Stimulated activated naive B cell treated with anti-CD40 and anti-IgM and Interleukin-4, amounts not matched to agents 10 μg/mL and 1 μg/mL and 100 μg/mL, for 72 hours (primary cell): ENCODE measurements at places on chromosomes 5 and 9.

- DNase-seq = no peak
Observed at GRCh38 chr5:174335682-174336364, 290.3 kb downstream of the NSG2 start.

GRCh38 chr5:69105996-69106906, 12.4 kb downstream of the SLC30A5 start:
- no peak for DNase-seq

DNA sequence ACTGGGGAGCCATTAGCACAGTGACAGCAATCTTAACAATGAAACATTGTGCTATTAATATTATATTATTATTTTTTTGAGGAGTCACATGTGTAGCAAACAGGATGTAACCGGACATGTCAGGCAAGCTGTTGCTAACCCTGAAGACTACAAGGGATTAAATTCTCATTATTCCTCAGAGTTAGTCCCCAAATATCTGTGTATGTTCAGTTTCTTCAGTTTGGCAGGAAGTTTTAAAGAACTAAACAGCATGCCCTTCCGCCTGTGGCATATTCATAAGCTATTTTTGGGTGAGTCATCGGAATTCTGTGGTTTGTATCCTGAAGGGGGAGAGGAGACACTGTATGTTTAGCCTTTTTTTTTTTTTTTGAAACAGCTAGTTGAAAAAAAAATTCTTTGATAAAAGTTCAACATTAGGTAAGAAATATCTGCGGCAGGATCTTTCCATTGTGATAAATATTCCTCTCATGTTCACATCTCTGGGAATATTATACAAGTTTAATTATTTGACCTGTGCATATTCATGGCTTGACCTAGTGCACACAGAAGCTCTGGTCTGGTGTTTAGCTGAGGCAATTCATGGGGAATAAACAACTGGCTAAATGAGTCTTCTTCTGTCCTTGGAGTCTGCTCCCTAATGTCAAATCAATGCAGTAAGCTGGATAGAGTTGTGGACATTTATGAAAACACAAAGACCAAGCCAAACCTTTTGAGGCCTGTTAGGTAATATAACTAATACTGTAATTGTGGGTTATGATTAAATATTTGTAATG, 202.7 kb upstream of the CDKN2B start:
- no peak for DNase-seq

DNA sequence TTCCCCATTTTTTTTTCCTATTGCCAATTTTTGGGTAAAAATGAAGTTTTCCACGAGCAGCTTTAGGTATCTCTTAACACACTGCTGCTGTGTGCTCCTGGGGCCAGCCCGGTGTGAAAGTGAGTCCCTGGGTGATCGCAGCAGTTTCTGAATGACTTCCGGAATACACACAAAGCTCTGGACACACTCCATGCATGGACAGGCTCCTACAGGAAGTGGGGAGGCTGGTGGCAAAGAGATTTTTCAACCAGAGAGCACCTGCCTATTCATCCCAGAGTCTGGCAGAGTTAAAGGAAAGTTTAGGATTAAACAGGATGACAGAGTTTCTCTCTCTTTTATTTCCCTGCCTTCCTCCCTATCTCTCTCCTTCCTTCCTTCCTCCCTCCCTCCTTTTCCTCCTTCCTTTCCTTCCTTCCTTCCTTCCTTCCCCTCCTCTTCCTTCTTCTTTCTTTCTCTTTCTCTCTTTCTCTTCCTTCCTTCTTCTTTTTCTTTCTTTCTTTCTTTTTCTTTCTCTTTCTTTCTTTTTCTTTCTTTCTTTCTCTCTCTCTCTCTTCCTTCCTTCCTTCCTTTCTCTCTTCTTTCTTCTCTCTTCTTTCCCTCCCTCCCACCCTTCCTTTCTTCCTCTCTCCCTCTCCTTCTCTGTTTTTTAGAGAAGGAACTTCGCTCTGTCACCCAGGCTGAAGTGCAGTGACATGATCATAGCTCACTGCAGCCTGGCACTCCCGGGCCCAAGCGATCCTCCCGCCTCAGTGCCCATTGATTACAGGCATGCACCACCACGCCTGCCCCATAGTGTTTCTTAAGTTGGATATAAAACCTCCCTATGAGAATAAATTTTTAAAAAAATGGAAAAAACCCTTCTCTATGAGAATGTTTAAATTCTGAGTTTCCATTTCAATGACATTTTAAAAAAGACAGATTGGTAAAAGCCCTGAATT, 38.7 kb upstream of the UBTD2 start:
- no peak for DNase-seq

- DNase-seq = no peak
Observed at GRCh38 chr9:20084125-20084524, 295.3 kb upstream of the SLC24A2 start.

- no peak for DNase-seq
Observed at GRCh38 chr5:102279711-102280110, 16.4 kb downstream of the SLCO4C1 start.

- no peak for DNase-seq
Observed at GRCh38 chr5:153676406-153676805, 185.9 kb downstream of the GRIA1 start.

DNA sequence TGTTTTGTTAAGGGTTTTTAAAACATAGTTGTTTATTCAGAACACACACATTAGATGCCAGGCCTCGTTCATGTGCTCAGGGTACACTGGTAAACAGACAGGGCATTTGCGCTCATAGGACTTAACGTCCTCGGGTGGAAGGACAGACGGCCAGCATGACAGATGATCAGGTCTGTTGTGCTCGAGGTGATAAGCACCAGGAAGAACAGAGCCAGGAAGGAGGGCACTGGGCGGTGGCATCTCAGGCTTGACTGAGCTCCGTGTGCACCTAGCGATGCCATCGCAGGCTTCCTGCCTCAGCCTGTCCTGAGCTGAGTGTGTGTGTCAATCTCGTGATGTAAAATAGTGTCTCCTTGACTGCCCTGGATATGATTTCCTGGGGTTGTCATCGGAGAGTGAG, 96.5 kb downstream of the EHMT1 start:
- peak; percentile 26 for DNase-seq

DNA sequence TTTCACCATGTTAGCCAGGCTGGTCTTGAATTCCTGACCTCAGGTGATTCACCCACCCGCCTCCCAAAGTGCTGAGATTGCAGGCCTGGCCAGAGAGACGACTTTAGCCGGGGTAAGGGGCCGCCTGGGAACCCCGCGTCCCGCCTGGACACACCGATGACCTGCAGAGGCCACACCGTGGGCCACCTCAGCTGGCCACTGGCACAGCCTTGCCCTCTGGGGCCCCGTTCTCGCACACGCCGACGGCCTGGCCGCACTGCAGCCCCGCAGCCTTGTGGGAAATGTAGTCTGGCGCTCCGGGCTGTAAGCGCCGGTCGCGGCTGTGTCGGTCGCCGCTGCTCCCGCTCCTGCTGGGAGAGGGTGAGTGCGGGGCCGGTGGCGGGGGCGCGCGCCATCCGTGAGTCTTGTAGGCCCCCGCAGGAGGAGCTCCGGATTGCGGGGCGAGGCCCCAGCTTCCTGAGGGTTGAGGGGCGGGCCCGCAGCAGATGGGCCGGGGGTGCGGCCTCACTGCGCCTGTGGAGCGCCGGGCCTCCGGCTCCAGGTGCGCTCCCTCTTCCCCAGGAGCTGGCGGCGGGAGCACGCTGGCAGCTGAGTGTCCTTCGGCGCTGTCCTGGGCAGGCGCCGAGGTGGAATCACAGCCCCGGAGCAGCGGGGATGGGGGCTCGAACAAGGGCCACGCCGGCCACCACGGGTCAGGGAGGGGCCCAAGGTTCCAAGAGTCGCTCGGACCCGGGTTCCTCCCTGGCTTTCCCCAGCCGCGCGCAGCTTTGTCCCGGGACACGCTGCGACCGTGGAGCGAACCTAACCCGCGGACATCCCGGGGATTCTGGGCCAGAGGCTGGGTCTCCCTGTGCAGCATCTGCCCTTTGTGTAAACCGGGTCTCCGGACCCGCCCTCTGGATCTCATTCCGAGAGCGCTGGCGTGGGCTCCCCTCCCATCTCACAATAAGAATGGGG, at the start of gene ZFP2:
ZFP2 (plus strand) TSS at position 299 of the 957 bp plus-strand sequence. CDS start 35,401 bp downstream, outside the sequence.
- peak; percentile 40 for DNase-seq

- DNase-seq = no peak
Observed at GRCh38 chr5:150315245-150315644, 12.5 kb upstream of the ARSI start.

- no peak for DNase-seq
Observed at GRCh38 chr5:174571662-174572397, 152.6 kb upstream of the MSX2 start.

DNA sequence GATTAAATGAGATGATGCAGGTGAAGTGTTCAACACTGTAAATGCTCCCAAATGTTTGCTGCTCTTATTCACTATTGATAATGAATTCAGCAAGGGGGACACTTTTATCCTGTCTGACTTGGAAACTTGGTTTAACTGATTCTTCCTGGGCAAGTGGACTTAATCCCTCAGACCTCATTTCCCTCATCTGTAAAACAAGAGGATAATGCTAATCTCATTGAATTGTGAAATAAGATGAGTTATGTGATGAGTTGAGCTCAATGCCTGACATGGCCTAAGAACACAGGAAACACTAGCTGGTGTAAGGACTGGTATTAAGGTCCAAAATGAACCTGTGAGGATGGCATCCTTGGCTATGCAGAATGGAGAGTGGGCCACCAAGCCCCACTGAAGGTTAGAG, 23.3 kb downstream of the TNFSF15 start:
- no peak for DNase-seq

- DNase-seq = peak; percentile 53
Observed at GRCh38 chr5:60540856-60541805, 158.8 kb downstream of the DEPDC1B start.

DNA sequence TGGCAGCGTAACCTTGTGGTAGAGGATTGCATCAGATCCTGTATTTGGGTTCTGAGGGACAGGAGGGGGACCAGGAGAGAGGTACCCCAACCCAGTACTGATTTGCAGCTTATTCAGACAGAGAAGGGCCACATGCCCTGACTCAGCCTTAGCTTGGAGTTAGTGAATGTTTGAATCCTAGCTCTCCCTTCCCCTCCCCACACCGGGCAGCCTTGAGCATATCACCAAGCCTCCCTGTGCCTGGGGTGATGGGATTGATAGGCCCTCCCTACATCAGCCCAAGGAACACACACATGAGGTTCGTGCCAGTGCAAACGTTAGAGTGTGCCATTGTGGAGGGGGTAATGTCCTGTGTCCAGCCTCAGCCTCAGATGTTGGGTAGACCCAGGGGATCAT, 71.9 kb downstream of the AMBP start:
- DNase-seq = no peak

GRCh38 chr9:136994180-136994887, 2.0 kb downstream of the CLIC3 start:
- no peak for DNase-seq

GRCh38 chr5:10729320-10730042, 31.6 kb downstream of the DAP start:
- no peak for DNase-seq

- no peak for DNase-seq
Observed at GRCh38 chr5:96043446-96043845, 81.8 kb upstream of the ELL2 start.

DNA sequence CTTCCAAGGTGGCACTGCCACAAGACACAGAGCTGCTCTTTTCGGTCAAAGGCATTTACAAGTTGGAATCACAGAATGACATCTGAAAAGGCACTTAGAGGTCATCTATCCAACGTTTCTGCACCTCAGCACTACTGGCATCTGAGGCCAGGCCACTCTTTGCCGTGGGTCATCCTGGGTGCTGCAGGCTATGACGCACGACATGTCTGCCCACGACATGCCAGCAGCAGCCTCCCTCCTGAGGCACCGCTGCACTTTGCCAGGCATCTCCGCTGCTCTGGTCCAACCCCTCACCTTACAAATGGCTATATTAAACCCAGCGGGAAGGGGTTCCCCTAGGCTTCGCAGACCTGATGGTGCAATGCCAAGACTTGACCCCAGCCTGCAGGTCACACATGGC, 8.1 kb downstream of the SURF4 start:
- DNase-seq = no peak

DNA sequence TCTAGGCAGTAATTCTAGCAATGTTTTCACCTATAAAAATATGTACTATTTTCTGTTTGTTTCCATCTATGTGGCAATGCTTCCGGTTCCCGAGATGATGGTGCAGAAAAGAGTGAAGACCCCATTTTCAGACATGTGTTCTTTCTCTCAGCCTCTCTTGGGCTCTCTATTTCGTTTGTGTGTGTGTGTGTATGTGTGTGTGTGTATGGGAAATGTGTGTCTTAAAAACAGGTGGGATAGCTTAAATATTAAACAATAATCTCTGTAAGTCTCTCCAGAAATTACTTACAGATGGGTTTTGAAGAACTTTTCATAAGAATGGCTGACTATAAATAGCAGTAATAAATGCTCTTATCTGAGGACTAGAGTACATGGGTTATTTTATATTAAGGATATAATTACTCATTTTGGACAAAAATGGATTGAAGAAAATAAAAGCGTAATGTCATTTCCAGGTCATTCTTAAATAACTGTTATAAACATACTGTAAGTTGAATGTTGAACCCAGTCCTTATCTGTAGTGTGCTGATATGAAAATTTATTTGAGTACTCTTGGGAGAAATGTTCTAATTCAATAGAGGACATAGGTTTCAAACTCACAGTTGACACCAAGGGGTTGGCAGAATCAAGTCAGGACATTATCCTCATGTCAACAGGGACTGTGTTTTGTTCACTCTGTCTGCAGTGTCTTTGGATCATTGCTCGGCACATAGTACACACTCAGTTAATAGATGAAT, 31.1 kb downstream of the PCSK5 start:
- no peak for DNase-seq

DNA sequence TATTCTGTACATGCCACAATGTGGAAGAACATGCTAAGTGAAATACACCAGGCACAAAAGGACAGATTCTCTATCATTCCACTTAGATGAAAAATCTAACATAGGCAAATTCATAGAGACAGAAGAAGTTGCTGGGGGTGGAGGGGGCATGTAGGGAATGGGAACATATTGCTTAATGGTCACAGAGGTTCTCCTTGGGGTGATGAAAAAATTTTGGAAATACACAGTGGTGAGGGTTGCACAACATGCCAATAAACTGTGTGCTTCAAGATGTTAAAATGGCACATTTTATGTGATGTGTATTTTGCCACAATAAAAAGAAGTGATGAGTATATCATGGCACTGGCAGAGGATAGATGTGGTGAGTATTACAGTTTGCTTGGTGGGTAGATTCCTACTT, 111.9 kb downstream of the SUSD1 start:
- DNase-seq = no peak

DNA sequence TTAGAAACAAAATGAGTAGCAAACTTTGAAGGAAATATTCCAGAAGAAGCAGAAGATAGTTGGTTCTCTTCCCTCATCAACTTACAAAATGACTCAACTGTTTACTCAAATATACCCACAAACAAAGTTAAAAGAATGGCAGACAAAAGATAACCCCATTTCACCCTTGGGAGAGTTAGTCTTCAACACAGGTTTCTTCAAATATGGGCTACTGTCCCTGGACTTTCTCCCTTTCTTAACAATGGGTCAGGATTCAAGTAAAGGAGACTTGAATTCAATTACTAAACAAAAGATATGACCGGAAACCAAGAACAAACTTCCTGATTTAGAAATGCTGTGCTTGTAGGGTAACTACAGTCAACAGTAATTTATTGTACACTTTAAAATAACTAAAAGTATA, 14.2 kb downstream of the RFX3 start:
- no peak for DNase-seq
